T-helper 2 cell (primary cell): ENCODE measurements at places on chromosomes 2 and 18.

DNA sequence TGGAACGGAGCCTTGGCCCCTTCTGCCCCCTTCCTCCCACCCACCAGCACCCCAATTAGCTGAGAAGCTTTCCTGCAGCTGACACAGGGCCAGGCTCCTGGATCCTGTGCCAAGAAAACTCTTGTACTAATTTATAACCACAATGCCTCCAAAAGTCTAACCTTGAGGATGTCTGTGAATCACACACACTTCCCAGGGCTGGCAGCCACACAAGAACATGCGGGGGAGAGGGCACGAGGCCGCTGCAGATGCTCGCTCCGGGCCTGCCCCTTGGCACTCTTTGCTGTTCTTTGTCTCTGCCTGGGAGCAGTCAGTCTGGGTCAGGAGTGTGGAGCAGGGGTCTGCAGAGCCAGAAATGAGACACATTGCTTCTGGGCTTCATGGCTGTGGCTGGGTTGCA is 62.7 kb upstream of the KIF5C start:
- DNase-seq, result no peak

DNA sequence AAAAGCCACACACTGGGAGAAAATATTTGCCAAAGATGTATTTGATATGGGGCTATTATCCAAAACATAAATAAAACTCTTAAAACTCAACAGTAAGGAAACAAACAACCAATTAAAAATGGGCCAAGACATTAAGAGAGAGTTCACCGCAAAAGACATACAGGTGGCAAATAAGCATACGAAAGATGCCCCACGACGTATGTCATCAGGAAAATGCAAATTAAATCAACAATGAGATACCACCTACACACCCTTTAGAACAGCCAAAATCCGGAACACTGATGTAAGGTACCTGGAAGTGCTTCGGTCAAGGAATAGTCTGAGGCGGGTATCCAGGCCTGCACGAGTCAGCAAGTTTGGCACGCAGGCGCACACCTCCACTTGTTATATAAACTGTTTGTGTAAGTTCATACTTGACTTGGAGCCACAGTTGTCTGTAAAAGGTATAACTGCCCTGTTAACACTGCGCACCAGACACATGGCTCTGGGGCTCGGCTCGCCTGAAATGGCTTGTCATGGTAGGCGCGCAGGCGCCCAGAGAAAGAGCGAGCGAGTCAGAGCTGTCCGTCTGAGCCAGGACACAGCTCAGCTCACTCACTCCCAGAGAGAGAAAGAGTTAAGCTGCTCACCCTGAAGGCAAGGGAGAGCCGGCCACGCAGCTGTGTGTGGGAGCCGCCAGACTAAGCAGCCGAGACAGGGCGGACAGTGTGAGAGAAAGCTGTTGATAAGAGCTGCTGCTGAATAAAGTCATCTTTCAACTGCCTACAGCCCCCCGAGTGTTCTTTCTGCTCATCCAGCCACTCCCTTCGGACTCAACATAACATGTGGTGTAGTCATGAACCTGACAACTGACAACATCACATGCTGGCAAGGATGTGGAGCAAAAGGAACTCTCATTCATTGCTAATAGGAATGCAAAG is 87.3 kb downstream of the HNRNPLL start:
- no peak for DNase-seq

GRCh38 chr18:56515522-56515921 is 122.9 kb downstream of the TXNL1 start:
- no peak for DNase-seq

GRCh38 chr2:16189029-16189835 is 248.9 kb downstream of the MYCN start:
- no peak for DNase-seq

- no peak for DNase-seq
Measured at GRCh38 chr18:80022613-80023012, 11.6 kb upstream of the RBFA start.

- no peak for DNase-seq
Measured at GRCh38 chr2:1990151-1990589, 245.9 kb upstream of the PXDN start.
